ENCODE measurements at places on chromosomes 7 and 10.
A peak's percentile ranks its signal among the peaks of the same experiment; 100 is the strongest.

DNA sequence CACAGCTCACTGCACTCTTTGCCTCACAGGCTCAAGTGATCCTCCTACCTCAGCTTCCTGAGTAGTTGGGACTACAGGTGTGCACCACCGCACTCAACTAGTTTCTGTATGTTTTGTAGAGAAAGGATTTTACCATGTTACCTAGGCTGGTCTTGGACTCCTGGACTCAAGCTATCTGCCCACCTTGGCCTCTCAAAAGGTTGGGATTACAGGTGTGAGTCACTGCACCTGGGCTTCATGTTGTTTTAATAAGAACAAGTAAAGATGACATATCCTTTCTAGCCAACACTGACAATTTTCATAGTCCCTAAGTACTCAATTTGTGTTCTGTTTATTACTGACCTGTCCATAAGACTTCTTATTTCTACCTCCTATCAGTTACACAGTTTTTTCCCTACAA, 16.8 kb downstream of the SEMA3C start:
- DNase-seq: no peak

GRCh38 chr7:34096198-34096651, 190.9 kb downstream of the BMPER start:
- DNase-seq: no peak

- no peak for DNase-seq
Observed at GRCh38 chr10:48737886-48738285, 53.2 kb downstream of the WDFY4 start.

DNA sequence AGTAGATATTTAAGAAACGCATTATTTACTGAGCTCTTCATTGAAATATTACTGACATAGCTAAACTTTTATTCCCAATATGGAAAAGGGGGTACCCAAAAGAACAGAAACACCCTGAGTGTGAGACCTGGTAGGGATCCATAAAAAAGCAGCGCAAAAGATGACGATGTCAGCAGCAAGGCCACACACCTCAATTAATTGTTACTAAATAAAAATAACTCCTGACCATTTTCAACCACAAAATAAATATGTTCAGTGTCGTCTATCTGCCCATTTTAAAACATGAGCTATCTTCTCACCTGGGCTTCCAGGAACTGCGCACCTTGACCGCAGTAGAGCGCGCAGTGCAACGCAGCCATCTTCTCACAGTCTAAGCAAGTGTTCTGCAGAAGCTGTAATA, 61.2 kb downstream of the GSAP start:
- no peak for DNase-seq

DNA sequence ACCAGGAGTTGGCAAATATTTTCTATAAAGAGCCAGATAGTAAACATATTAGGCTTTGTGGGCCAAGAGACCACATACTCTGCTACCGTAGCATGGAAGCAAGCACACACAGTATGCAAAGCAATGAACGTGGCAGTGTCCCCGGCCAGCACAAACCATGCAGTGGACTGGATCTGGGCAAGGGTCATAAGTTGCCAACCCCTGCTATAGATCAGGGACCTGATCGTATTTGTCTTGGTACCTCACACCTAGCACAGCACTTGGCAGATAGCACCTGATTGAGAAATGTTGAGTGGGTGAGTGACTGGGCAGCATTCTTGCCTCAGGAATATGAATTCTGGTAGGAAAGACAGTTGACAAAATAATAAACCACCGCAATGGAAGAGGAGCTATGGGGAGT, 331.9 kb downstream of the FGFR2 start:
- DNase-seq: no peak

GRCh38 chr7:22997871-22998518, 15.9 kb downstream of the HYCC1 start:
- DNase-seq: no peak

DNA sequence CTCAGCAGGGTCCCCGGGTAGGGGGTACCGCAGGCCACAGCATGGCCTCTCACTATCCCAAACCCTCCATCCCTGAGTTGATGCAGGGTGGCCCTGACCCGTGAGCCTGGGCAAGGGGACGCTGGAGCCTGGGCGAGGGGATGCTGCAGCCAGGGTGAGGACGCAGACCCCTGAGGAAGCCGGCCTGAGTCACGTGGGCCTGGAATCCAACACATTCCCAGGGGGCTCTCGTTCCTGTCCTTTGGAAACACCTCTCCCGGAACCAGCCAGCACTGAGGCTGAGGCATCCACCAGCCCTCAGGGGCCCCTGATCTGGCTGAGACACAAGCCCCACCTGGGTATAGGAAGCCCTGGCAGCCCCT, 61.5 kb upstream of the NKX6-2 start:
- DNase-seq: no peak

DNA sequence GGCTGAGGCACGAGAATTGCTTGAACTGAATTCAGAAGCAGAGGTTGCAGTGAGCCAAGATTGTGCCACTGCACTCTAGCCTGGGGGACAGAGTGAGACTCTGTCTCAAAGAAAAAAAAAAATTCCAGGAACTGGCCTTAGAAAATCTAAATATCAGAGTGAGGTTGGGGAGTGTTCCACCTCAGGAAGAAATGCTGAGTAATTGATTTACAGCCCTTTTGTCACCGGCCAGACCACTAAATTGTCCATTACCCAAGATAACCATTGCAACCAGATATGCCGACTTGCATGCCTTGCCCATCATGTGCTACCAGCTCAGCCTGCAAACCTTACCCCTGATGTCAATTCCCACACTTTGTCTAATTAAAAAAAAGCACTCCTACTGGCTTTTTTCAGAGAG, 42.4 kb downstream of the CRCP start:
- DNase-seq: no peak

GRCh38 chr7:28582226-28582625, 169.9 kb downstream of the CREB5 start:
- no peak for DNase-seq

DNA sequence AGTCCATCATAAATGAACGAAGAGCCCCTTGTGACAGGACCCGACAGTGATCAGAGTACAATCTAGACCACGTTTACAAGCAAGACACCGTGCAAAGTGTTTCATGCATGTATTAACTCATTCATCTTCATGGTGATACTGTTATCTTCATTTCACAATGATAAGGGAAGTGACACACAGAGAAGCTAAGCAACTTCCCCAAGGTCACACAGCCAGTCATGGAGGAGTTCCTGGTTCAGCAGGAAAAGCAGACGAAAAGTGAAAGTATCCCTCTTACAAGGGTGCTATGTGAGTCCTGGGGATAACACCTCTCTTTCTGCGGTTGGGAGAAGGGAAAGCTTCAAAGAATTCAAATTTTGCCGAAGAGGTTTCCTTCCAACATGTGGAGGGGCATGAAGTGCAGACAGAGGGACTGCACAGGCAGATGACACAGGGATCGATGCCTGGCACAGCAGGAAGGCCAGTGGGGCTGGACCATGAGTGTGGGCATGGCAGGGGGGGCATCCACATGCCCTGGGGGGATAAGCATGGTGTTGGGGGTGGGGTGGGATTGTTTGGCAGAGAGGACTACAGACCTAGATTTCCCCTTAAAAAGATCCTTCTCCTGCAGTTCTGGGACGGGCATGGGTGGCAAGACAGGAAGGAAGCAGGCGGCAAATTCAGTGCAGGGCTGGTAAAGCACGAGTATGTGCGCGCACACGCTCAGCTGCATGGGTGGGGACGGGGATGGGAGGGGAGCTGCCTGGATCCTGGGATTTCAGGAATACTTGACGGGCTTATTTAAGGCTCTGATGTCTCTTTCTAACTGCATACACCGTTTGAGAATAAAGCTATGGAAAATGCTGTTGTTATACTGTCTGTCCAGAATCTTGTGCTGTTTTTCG, 33.5 kb upstream of the DDC start:
- DNase-seq: no peak

DNA sequence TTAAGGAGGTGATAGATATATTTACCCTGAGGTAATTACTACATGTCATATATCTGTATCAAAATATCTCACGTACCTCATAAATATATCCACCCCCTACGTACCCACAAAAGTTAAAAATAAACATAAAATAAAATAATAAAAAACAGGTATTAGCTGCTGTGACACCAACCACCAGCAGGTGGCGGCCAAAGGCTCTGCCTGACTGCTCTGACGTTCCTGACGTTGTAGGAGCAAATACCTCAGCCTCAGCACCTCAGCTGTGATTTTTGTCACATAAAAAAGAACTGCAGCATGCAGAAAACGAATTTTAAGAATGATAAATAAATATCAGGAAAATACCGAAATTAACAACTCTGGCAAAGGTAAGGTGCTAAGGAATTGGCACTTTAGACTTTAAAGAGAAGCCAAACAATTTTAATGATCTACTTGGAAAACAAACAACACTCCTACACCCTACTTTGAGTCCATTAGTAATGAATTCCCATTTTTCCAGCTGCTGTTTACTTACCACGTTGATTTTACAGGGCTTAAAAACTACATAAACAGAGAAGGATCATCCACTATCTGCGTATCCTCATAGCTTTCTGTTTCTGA, 125.4 kb upstream of the TARP start:
- peak; percentile 44 for DNase-seq

DNA sequence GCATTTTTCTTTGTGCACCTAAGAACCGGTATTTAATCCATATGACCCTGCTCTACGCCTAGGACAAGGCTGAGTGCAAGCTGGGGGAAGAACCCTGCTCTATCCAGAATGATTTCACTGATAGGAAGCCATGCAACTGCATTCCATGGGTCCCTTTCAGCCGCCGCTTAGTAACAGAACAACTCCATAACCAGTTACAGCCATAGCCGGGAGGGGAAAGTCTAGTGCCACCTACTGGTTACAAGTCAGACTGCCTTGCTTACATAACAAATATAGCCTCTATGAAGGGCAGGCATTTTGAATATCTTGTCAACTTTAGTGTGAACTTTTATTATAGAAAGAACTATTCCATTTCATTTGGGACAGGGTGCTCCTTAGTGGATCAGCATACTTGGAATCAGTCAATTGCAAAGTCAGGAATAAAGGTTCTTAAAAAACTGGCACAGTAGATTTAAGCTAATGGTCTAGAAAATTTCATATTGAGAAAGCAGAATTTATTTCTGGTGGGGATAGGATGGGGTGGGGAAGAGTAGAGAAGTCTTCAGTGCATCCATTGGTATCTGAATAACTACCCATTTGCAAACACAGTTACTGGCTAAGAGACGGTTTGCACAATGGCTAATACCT, 521.7 kb downstream of the ADRA2A start:
- DNase-seq: peak; percentile 30

DNA sequence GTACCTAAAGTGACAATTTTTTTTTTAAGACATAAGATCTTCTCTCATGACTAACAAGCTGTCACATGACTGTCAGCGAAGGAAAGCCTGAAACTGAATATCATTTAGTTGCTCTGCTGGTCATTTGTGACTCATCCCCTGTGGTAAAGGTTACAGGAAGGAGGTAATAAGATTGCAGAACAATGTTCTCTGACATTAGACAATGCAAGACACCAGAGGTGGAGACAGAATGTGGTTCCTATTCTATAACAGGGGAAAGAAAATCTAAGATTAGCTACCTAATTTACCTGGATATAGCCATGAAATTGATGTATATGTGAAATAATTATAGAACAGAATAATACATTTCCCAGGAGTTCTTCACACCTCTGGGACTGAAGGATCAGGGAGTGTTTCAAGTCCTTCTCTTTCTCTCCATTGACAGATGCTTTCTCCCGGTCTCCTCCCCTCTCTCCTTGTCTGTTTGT, 47.7 kb downstream of the LRGUK start:
- no peak for DNase-seq

DNA sequence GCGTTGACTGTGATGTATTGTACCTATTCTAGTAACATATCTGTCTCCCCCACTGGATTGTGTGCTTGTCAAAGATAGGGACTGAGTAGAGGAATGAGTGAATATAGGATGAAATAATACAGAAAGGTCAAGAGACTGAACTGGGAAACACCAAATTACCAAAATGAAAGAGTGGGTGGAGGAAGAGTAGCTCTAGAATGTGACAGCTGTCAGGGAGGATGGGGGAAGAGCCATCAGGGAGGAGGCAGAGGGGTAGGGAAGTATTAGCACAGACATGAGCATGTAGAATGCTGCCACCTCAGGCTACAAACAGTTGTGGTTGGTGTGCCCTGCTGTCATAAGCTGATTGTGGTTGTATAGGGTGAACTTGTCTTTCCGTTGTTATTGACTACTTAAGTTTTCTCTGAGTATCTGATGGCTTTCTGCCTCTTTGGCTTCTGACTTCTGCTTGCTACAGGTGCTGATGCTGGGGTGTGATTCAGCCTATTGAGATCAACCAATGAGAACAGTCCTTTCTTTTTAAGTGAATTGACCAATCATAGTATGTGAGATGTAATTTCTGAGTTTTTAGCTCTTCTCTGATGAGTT, 5.6 kb downstream of the CCSER2 start:
- DNase-seq: peak; percentile 39

DNA sequence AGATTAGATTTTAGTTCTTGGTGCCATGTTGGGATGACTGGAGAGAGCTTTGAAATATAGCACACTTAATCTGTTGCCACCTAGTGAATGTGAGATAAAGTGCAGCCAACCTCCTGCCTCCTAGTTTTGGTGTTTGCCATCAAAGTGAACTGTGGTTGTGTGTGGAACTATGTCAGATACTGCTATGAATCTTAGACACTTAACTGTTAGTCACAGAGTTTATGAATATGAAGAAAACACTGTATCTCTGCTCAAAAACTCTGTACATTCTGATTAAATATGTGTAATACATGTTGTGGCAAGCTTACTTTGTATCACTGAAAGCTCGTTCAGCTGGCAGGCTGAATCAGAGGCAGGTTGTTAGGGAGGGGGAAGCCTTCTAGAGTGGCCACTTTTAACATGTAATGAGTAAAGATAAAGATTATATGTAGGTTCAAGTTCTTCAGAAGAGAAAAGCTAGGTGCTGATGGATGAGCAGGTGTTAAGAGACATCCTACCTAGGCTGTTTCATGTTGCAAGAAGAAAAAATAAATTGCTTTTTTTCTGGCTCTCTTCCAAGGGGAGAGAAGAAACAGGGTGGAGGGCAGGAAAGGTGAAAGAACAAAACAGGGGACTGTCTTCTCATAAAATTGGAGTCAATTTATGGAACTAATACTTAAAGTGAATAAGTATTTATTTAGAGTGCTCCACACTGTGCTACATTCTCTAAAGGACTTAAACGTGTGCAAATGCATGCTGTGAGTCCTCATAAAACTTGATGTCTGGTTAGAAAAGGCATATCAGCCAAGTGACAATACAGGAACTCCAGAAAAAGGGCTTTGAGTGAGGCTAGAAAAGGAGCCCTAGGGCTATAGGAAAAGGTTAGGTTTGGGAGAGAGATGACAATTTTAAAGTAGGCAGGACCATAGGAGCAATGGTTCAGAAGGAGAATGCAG, 14.1 kb upstream of the LAMB1 start:
- DNase-seq: no peak
